ENCODE measurements at places on chromosomes 2 and 18. TPM values are rescaled to one million over a fixed set of nuclear protein-coding genes. Genes with fewer than 3 reads are reported as not detected.

The PDK1 gene
- total RNA-seq, result 20.2 TPM

The RGPD4 gene
- not detected for total RNA-seq

The SLC66A3 gene
- total RNA-seq, result 6.9 TPM

The ABCG5 gene
- not detected for total RNA-seq

The VIL1 gene
- not detected for total RNA-seq

GRCh38 chr2:32952761-32953476, 6.2 kb downstream of the LTBP1 start:
- DNase-seq, result no peak

GRCh38 chr2:218218268-218219185, 1.5 kb downstream of the ARPC2 start:
- DNase-seq, result no peak

DNA sequence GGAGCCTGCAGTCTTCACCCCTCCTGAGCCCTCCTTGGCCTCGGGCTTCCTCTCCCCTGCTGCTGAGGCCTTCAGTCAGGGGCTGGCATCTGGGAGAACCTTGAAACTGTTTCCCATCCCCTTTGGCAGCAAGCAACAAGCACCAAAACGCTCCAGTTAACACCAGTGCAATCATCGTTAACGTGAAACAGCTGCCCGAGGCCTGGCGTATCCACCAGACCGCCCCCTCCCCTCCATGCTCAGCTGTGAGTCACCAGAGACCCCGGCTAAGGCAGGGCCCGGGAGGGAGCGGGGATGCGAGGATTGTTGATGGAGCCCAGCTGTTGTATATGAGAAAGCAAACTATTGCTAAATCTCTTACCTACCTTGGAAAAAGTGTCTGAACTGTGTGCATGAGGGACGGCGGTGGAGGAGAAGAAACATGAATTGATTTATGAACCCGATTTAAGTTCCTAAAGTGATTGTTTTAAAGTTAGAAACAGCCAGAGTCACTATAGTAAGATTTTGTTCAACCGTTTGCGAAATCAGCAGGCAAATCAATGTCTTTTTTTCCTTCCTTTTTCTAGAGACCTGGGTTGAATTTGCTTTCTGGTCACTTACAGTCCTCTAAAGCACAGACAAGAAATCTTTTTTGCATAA, 5.2 kb downstream of the ZFP36L2 start:
- no peak for DNase-seq

- no peak for DNase-seq
These were observed 293.9 kb upstream of the DLGAP1 start for GRCh38 chr18:4748975-4749374.

DNA sequence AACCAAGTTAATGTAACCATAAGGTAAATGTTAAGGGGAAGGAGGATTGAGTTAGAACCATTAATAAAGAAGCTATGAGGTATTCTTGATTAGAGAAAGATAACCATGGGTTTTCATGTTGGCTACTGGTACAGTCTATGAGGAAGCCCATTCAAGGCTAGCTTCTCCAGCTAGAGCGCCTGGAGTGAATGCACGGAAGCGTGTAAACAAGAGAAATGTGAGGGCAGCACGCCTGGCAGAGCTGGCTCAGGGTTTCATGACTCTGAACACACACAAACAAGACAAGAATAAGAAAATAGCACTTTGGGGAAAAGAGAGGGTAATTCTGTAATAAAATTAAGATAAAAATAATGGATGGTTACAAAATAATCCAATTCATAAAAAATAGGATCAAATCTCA, 255.3 kb downstream of the PDE11A start:
- no peak for DNase-seq

DNA sequence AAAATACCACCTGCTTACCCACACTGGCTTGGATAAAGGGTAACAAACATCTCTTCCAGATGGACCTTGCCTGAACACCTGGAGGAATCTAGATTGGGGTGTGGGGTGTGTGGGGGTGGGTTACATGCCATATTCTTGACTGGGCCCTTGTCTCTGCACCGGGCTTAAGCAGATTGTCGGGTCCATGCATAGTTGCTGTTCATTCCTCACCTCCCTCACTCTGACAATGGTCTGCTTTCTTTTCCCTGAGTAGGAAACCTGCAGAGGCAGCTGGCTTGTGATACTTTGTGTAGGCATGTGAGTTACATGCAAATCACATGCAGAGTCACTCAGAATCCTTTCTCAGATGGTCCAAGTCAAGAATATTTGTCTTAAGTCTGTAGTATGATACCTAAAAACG, 112.8 kb upstream of the GLS start:
- DNase-seq, result no peak

DNA sequence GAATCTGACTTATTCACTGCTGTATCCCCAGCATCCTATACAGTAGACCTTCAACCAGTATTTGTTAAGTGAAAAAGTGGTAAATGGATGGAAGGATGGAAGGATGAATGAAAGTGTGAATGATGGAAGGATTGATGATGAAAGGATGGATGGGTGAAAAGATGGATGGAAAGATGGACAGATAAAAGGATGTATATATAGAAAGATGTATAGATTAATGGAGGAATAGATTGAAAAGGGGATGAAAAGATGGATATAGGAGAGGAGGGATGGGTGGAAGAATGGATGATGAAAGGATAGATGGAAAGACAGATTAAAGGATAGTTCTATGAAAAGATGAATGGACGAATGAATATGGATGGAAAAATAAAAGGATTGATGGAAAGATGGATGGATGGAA, 50.0 kb downstream of the PSD4 start:
- DNase-seq, result no peak

DNA sequence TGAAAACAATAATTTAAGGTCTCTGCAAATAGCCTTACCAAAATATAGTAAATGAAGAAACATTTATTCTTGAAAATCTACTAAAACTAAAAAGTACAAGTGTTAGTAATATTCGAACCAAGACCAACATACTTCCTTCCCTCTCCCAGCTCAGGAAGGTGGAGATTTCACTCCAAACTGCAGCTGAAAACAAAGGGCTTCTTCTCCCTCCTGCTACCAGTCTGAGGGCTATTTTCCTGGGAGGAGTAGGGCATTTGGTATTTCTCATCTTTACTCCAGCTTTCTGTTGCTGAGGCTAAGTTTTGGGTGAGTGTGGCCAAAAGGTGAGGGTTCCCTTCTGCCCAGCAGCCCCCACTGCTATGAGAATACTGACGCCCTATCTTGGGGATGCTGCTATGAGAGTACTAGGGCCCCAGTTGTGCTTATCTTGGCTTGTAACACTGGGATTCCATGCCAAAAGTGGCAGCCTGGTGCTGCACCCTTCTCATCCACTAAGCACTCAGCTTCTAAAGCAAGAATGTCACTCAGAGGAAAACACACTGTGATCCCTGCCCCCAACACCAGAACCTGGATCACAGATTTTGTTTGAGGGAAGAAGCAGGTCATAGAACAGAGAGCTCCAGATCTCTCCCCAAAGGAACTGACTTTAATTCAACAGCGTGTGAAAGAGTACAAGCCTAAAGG, 130.7 kb upstream of the KLF7 start:
- DNase-seq, result no peak

DNA sequence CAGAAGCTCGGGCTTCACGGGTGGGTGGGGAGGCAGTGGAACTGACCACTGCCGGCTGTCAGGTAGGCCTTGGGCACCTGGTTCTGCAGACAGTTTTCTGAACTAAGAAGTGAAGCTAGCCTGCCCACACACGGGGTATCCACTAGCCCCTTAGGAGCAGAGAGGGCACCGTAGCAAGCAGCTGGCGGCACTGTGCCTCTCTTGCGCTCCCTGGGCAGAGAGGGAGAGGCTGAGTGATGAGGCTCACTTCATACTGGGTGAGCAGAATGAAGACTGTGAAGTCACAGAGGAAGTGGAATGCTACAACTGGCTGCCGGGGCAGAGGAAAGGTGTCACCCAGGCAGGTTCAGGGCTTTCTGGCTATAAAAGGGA, 753 bp downstream of the ITPRIPL1 start:
- peak; percentile 65 for DNase-seq

DNA sequence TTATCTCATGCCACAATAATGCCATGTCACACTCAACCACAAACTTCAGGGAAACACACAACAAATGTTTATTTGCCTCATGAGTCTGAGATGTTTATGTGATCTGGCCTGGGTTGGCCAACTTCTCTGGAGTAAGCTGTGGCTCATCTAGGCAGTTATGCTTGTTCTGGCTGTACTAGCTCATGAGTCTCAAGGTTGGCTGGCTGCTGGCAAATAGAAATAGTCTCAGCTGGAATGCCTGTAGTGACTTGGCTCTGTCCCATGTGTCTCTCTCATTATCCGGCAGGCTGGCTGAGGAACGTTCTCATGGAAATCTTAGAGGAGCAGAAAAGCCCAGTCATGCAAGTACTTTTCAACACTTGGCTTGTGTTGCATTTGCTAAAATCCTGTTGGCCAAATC, 234.9 kb upstream of the CDH2 start:
- no peak for DNase-seq

DNA sequence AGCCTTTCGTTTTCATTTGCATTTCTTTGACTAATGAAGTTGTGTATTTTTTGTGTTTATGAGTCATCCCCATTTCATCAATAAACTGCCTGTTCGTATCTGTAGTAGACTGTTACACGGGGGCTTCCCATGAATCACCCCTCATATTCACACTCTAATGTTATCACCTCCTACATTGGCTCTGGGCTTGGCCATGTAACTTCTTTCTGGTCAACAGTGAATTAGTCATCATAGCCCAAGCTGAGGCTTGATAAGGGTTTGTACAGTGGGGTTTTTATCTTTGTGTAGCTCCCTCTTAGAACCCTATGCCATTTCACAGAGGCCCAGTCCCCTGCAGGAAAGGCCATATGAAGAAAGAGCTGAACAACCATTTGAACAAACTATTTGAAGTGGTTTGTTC, 151.0 kb downstream of the CCBE1 start:
- DNase-seq, result no peak

Data from activated naive CD4-positive, alpha-beta T cell treated with anti-CD3 and anti-CD28 coated beads, Interleukin-2, amount 50 U/mL, for 72 hours (primary cell).